NCI-H187 treated with DMSO at 0.1 percent for 48 hours (cell line): ENCODE measurements at places on chromosomes 12 and 14.

DNA sequence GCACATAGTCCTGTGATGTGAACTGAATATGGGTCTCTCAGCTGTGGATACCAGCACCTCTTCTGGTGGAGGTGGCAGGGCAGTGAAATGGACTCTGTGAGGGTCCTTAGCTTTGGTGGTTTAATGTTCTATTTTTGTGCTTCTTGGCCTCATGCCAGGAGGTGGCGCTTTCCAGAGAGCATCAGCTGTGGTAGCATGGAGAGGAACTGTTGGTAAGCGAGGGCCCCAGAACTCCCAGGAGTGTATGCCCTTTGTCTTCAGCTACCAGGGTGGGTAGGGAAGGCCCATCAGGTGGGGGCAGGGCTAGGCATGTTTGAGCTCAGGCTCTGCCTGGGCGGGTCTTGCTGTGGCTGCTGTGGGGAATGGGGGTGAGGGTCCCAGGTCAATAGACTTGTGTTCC, 241.7 kb downstream of the AEBP2 start:
- DNase-seq: no peak

- DNase-seq: no peak
Observed at GRCh38 chr14:104401785-104402184, 177.8 kb upstream of the C14orf180 start.

DNA sequence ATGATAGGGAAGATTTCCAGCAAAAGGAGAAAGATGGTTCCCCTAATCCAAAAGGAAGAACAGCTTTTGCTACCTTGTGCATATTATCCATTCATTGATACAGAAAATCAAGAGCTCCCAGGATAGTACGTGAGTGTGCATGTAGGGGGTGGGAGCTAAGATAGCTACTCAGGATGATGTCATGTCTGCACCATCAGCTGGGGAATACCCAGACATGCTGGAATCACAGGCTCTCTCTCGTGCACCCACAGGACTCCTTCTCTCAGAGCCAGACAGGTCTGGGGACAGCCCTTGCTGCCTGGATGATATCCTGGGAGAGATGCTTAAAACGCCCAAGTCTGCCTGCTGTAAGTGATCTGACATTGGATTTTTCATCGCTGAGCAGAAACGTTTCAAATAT, 38.9 kb downstream of the FOXN3 start:
- no peak for DNase-seq

DNA sequence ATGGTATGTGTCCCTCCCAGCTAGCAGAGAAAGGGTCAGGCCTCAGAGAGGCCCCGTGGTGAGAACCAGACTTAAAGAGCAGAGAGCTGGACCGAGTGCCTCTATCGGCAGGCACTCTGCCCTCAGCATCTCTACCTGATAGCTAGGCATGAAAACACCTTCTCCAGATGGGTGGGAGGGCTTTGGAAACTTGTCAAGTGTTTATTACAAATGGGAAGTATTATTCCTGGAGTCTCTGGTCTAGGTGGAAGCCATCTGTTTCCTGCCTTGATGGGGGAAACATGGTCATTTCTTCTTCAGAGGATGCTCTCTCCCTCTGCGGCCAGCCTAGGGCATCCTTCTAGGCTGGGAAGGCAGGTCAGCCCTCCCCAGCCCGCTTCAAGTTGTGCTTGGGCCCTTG, 2.3 kb downstream of the TMEM63C start:
- DNase-seq: no peak

- DNase-seq: no peak
Observed at GRCh38 chr12:62694116-62694515, 227.5 kb downstream of the MON2 start.

- no peak for DNase-seq
Observed at GRCh38 chr12:41023836-41024235, 164.3 kb upstream of the PDZRN4 start.

DNA sequence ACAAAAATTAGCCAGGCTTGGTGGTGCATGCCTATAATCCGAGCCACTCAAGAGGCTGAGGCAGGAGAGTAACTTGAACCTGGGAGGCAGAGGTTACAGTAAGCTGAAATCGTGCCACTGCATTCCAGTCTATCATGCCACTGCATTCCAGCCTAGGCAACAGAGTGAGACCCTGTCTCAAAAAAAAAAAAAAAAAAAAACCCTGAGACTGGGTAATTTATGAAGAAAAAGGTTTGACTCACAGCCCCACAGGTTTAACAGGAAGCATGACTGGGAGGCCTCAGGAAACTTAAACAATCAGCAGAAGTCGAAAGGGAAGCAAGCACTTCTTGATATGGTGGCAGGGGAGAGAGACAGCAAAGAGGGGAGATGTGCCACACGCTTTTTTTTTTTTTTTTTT, 123.2 kb downstream of the GXYLT1 start:
- no peak for DNase-seq

DNA sequence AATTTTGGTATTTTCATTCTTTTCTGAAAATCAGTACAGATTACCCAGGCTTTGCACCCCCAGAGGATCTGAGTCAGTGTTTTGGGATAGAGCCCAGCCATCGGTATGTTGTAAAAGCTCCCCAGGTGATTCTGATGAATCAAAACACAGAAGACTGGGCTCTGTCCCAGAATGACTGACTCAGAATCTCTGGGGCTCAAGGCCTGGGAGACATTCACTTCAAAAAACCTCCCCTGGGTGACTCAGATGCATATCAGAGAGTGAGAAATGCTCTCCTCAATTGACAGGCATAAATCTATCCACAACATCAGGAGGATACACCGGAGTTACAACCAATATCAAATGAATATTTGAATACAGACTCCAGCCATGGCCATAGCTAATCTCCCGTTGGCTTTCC, 32.6 kb downstream of the SLC35F4 start:
- no peak for DNase-seq

GRCh38 chr12:132484891-132485441, 5.0 kb upstream of the FBRSL1 start:
- no peak for DNase-seq

DNA sequence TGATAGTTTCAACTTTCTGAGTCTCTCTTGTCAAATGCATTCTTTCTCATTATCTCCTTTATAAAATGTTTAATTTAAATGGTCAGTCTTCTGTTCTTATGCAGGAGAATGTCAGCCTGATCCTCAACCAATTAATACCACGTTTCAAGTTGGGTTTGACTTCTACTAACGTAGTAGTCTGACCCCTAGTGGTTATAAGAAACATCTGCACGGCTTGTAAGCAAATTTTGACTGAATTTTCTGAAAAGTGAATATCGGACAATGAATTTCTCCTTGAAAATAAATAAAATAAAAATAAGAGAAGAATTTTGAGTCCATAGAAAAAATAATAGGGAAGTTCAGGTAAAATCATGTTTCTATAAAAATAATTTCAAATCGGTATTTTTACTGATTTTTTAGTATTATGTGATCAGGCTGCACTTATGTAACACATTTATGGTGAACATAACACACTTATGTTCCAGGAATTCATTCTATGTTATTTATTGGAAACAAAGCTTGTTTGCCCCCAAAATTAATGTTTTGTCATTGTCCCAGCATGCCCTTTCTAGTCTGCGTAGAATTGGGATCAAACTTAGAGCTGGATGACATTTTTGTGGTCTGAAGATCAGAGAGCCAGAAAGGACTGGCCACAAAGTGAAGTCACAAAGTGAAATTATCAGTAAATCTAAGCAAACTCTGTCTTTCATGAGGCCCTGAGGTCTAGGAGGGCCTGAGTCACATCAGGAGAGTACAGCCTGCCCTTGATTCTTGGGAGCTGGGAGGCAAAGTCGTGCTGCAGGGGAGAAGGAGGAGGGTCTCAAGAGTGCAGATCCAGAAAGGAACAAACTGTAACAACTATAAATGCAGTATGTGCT, 101.2 kb upstream of the STXBP6 start:
- DNase-seq: peak; percentile 56

DNA sequence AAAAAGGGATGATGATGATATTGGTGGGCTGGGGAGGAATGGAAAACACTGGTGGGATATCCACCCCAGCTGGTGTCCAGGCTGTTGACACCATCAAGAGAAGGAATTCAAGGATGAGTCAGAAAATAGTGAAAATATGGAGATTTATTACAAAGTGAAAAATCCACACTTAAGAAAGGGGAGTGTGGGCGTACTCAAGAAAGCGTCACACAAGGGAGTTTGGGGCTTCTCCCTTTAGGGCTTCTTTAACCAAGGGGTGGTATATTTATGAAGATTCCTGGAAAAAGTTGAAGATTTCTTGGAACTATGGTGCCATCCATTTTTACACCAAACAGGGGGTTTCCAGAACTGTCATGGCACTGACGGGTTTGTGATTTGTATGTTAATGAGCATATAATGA, 63.1 kb upstream of the ARID2 start:
- DNase-seq: no peak

- no peak for DNase-seq
Observed at GRCh38 chr14:52303236-52303635, 10.9 kb upstream of the PTGER2 start.

DNA sequence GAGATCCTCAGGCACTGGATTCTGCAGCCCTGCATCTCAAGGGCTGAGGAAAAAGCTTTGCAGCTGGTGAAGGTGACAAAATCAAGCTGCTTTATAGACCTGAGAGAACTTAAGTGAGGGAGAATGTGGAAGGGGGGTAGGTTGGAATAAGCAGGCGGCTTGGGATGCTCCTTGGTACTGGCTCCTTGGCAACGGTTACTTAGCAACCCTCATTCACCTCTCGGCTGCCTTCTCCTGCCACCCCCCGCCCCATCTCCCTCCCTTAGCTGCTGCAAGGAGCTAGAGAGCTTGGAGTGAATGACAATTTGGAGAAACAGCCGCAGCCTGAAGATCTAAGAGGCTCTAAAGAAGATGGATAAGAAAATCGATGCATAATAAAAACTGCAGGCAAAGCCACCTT, 44.1 kb upstream of the CISTR start:
- DNase-seq: peak; percentile 18
